ENCODE measurements at places on chromosomes 4 and X.

DNA sequence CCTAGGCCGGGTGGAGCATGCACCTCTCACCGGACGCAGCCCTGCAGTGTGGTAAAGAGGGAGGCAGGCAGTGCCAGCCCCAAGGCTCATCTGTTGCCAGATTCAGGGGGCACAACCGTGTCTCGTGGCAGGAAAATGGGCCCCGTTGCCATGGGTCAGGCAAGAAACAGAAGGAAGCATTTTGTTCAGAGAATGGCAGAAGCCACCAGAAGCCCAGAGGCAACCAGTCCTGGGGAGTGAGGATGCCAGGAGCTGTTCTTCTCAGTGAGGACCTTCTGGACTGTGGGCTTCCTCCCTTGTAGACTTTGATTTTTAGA is 12.5 kb upstream of the UVSSA start:
- no peak for DNase-seq

GRCh38 chrX:13620207-13620606 is 32.7 kb upstream of the TCEANC start:
- DNase-seq: no peak

DNA sequence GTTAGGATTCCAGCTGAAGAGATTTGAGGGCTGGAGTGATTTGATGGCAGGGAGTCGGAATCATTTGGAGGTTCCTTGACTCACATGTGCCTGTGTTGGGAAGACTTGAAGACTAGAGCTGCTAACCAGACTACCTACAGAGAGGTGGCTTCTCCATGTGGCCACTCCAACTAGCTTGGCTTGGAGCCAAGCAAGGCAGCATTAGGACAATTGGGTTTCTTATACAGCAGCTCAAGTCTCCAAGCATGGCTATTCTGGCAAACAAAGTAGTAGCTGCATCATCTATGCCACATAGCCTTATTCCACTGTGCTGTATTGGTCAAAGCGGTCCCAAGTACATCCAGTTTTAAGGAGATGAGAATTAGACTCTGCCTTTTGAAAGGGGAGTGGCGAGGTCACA is 171.7 kb upstream of the SLC4A4 start:
- no peak for DNase-seq

DNA sequence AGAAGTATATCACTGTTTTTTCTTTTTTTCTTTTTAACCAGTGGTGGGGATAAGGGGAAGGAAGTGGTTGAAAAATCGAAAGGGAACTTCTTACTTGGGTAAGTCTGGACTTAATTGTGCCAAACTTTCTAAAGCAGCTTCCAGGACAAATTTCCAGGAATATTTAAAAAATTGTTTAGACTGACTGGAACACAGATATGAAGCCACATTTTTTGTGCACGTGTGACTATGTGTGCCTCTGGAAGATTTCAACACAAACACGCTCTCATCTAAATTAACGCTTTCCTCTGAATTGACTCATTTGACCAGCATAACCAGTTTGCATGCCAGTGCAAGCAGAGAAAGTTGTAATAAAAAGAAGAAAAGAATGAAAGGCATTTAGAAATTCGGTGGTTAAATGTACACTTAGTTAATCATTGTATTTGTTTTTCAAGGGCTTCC is 18.8 kb upstream of the YTHDC1 start:
- DNase-seq: peak; percentile 33

DNA sequence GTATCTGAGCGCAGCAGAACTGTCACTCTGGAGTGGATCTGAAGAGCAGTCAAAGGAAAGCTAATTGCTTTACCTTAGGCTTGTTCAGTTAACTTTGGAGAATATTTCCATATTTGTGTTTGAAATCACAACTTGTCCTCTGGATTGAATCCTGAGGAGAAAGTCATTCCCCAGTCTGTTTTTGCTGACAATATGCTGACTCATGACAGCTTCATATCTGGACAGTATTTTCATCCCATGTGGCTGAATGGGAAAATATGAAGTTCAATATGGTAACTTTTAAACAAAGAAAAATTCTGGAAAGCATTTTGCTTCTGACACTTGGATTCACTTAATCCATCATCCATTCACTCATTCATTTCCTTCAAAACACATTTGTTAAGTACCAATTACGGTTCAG is 46.3 kb upstream of the MAGEC3 start:
- peak; percentile 6 for DNase-seq
